ENCODE measurements at places on chromosomes 12 and 14.

- DNase-seq = no peak
Observed at GRCh38 chr12:43107026-43107775, 444.8 kb downstream of the ADAMTS20 start.

DNA sequence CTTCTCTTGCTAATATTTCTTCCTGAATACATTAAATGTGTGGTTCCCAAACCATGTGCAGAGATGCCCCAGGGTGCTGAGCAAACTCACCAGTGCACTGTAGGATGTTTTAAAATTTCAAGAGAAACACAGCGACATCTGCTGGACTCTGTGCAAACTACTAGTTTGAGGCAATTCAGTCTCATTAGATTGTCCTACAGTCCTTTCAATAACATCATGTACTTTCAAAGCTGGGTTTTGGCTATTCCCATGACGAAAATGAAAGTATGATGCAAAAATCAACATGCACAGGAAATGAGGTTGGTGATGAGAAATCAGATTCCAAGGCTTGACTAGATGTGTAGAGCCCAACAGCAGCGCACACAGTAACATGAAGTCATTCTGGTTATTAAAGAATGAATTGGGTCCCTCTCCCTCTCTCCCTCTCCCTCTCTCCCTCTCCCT, 66.3 kb downstream of the CLIP1 start:
- DNase-seq = peak; percentile 46

GRCh38 chr12:55043542-55043941, 23.8 kb downstream of the NEUROD4 start:
- no peak for DNase-seq

GRCh38 chr14:99077076-99077843, 194.7 kb downstream of the BCL11B start:
- no peak for DNase-seq

DNA sequence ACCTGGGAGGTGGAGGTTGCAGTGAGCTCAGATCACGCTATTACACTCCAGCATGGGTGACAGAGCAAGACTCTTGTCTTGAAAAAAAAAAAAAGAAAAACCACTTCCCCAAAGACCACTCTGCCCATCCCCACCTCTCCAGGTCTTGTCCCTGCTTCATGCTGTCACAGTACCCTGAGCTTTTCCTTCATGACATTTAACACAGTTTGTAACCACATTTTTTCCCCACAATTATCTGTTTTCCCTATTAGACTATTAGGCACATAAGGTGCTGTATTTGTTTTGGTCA, 6.9 kb downstream of the HECTD1 start:
- DNase-seq = no peak

DNA sequence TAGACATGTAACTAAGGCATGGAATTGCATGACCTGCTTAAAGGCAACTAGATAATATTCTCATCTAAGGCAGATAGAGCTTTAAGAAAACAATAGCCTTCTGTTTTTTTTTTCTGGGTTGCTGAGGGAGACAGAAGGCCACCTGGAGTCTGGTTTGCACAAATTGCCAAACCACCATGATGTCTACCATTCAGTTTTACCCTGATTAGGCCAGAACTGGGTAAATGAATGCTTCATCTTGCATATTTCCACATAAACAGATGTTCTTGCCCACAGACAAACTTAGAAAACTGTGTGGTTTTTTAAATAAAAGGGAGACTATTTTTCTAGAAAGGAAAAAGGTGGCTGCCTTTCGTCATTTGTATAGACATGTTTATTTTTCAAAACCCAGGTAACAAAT, 278.7 kb upstream of the PRICKLE1 start:
- no peak for DNase-seq

- DNase-seq = no peak
Observed at GRCh38 chr12:38934686-38935085, 29.3 kb upstream of the CPNE8 start.

GRCh38 chr12:119676573-119676972, 8.6 kb downstream of the PRKAB1 start:
- no peak for DNase-seq

GRCh38 chr12:18794000-18794399, 56.1 kb downstream of the CAPZA3 start:
- no peak for DNase-seq

Data from stimulated activated naive CD4-positive, alpha-beta T cell (primary cell).